SJSA1 (cell line): ENCODE measurements at places on chromosomes 3 and 15.
A peak's percentile ranks its signal among the peaks of the same experiment; 100 is the strongest.

- H3K27ac ChIP-seq = no peak within 1 kb of the TSS
- peak within 1 kb of the TSS; percentile 35 for H3K4me3 ChIP-seq
- peaks cover 23% of the 10 kb centered on the region for H3K4me1 ChIP-seq
- peak; percentile 70 for DNase-seq
These were observed at the start of gene CEMIP for GRCh38 chr15:80778964-80779657. CEMIP (plus strand) TSS chr15:80779370; CDS start chr15:80873880, 94,510 bp downstream.

- H3K4me1 ChIP-seq = peaks cover 6% of the 10 kb centered on the region; the same call in 1 of the 2 replicates
- DNase-seq = no peak
- H3K27me3 ChIP-seq = no peaks in the 10 kb centered on the region
- no peak overlapping the region for H3K27ac ChIP-seq
- H3K36me3 ChIP-seq = peaks cover 4% of the 10 kb centered on the region
- no peak overlapping the region for H3K4me3 ChIP-seq
These were observed 247.1 kb downstream of the BBX start for GRCh38 chr3:107769882-107770281.

DNA sequence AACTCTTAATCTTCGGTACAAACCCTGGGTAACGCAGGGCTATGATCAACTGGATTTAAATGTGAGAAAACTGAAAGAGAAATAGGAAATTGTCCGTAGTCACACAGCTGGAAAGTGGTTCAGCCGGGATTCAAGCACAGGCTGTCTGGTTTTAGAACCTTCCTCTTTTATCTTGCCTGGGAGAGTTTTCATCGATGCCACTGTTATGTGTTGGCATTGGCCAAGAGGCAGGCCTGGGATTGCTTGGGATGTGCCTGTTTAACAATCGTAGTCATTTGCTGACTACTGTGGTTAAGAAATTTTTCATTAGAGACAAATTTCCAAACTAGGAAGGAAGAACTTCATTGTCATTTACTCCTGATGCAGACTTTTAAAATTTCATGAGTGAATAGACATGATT, 4.3 kb downstream of the MCTP2 start:
- no peak overlapping the region for H3K4me3 ChIP-seq
- no peak for DNase-seq
- H3K36me3 ChIP-seq = no peaks in the 10 kb centered on the region
- peaks cover under 1% of the 10 kb centered on the region; the same call in 1 of the 2 replicates for H3K27me3 ChIP-seq

DNA sequence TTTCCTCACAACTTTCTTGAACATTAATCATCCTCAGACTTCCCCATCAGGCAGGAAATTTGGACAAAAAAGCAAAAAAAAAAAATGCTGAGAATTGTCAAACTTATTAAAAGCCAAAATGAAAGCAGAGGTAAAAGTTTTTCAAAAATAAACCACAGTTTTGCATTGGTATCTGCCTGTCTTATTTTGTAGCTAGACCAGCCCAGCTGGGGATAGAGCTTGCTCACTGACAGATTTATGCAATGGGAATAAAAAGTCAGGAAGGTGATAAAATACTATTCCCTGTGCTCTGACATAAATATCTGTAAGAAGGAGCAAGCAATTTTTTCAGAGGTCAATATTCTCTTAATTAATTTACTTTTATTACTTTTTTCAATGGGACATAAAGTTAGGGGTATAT, 1006.7 kb upstream of the ALCAM start:
- no peaks in the 10 kb centered on the region for H3K27me3 ChIP-seq
- H3K27ac ChIP-seq = peak overlapping the region; percentile 90
- no peaks in the 10 kb centered on the region for H3K36me3 ChIP-seq
- peaks cover 26% of the 10 kb centered on the region for H3K4me1 ChIP-seq

GRCh38 chr3:23750573-23751210, 55.1 kb upstream of the UBE2E1 start:
- H3K4me1 ChIP-seq = peaks cover 28% of the 10 kb centered on the region
- peak; percentile 51 for DNase-seq
- H3K27me3 ChIP-seq = no peaks in the 10 kb centered on the region
- no peaks in the 10 kb centered on the region for H3K36me3 ChIP-seq
- H3K4me3 ChIP-seq = no peak overlapping the region

DNA sequence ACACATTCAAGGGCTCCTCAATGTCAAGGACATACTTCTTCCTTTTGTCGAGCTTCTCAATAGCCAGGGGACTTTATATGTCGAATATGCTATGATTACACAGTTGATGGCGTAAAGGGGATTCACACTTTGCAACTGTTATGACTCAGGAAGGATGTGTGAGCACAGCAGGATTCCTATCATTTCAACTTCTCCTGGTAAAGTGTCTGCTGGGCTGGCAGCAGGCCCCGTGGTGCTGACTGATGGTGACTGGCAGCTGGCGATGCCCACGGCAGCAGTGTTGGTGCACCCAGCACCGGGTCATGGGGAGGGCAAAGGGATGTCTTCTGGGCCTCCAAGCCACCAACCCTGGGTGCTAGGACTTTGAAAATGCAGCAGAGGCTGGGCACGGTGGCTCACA, 44.8 kb upstream of the GNB5 start:
- DNase-seq = no peak
- peaks cover 14% of the 10 kb centered on the region for H3K4me1 ChIP-seq
- no peaks in the 10 kb centered on the region for H3K36me3 ChIP-seq
- no peak overlapping the region for H3K4me3 ChIP-seq
- no peak overlapping the region for H3K27ac ChIP-seq

DNA sequence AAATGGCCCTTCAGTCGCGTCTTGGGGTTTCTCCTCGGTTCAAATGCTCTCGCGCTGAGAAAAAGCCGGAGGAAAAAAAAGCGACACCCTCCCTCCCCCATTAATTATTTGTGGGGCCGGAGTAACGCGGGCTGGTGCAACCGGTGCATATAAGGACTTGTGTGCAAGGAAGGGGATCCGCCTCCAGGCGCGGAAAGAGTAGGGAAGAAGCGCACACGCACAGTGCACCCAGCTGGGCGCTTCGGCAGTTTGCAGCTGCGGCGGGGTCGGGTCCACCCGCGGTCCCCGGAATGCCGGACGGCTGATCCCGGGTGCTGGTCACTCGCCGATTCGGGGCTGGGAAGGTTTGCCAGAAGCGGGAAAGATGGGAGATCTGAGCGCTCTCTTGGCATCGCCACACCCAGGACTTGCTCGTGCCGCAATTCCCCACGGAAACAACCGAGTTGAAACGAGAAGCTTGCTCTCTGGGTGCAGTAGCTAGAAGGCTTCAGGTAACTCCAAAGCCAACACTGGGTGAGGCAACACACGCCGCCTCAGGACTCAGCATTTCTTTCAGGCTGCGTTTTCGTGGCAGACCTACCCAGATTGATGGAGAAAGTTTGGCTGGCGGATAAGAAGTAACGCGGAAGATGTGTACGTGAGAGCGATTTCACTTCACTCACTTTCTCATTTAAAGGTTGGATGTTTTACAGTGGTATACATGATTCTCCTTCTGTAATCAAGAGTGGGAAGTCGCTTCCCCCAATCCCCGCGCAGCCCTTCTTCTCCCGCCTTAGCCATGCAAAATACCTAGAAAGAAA, 720 bp upstream of the TNIK start:
- H3K4me3 ChIP-seq = peak overlapping the region; percentile 46
- peaks cover 15% of the 10 kb centered on the region for H3K27me3 ChIP-seq
- H3K4me1 ChIP-seq = peaks cover 7% of the 10 kb centered on the region
- no peak overlapping the region for H3K27ac ChIP-seq

- H3K27ac ChIP-seq = no peak overlapping the region
- H3K4me3 ChIP-seq = no peak overlapping the region
- no peaks in the 10 kb centered on the region for H3K36me3 ChIP-seq
- no peak for DNase-seq
- no peaks in the 10 kb centered on the region for H3K4me1 ChIP-seq
These were observed 246.3 kb downstream of the GOLGA6L6 start for GRCh38 chr15:20295238-20295811.

GRCh38 chr15:35673093-35673684, 127.2 kb upstream of the DPH6 start:
- no peak for DNase-seq
- H3K4me1 ChIP-seq = no peaks in the 10 kb centered on the region
- H3K27ac ChIP-seq = no peak overlapping the region
- no peak overlapping the region for H3K4me3 ChIP-seq

- no peaks in the 10 kb centered on the region for H3K27me3 ChIP-seq
- no peak for DNase-seq
- no peaks in the 10 kb centered on the region for H3K4me1 ChIP-seq
- H3K36me3 ChIP-seq = no peaks in the 10 kb centered on the region
These were observed 144.8 kb downstream of the ARPP21 start for GRCh38 chr3:35784169-35784568.

GRCh38 chr3:112376992-112377391, 44.0 kb downstream of the CD200 start:
- no peak overlapping the region for H3K27ac ChIP-seq
- H3K4me1 ChIP-seq = no peaks in the 10 kb centered on the region
- H3K36me3 ChIP-seq = no peaks in the 10 kb centered on the region
- DNase-seq = no peak
- H3K4me3 ChIP-seq = no peak overlapping the region
- H3K27me3 ChIP-seq = no peaks in the 10 kb centered on the region

- H3K36me3 ChIP-seq = peaks cover 9% of the 10 kb centered on the region; the same call in 1 of the 2 replicates
- H3K4me1 ChIP-seq = no peaks in the 10 kb centered on the region
- DNase-seq = no peak
- H3K27me3 ChIP-seq = no peaks in the 10 kb centered on the region
- H3K27ac ChIP-seq = no peak overlapping the region
- H3K4me3 ChIP-seq = no peak overlapping the region
These were observed 39.3 kb downstream of the IL1RAP start for GRCh38 chr3:190552969-190553759.

GRCh38 chr3:98734306-98734705, 28.8 kb upstream of the ST3GAL6 start:
- peaks cover 65% of the 10 kb centered on the region for H3K27me3 ChIP-seq
- no peak for DNase-seq
- no peak overlapping the region for H3K4me3 ChIP-seq
- H3K36me3 ChIP-seq = no peaks in the 10 kb centered on the region
- H3K4me1 ChIP-seq = peaks cover 16% of the 10 kb centered on the region
- H3K27ac ChIP-seq = no peak overlapping the region

GRCh38 chr15:85691350-85692240, 103.1 kb downstream of the KLHL25 start:
- no peak overlapping the region for H3K4me3 ChIP-seq
- H3K27me3 ChIP-seq = no peaks in the 10 kb centered on the region
- no peaks in the 10 kb centered on the region for H3K4me1 ChIP-seq
- H3K36me3 ChIP-seq = peaks cover 71% of the 10 kb centered on the region
- no peak for DNase-seq
- no peak overlapping the region for H3K27ac ChIP-seq

- H3K27ac ChIP-seq = no peak overlapping the region
- no peaks in the 10 kb centered on the region for H3K4me1 ChIP-seq
- no peak for DNase-seq
- no peak overlapping the region for H3K4me3 ChIP-seq
These were observed 626.4 kb upstream of the GOLIM4 start for GRCh38 chr3:168722091-168722490.

GRCh38 chr3:17092583-17092933, 207.8 kb downstream of the PLCL2 start:
- DNase-seq = no peak
- H3K36me3 ChIP-seq = no peaks in the 10 kb centered on the region
- H3K4me3 ChIP-seq = no peak overlapping the region
- H3K27ac ChIP-seq = no peak overlapping the region

GRCh38 chr3:10361375-10361774, 40.5 kb upstream of the SEC13 start:
- peaks cover 30% of the 10 kb centered on the region for H3K4me1 ChIP-seq
- no peaks in the 10 kb centered on the region for H3K27me3 ChIP-seq
- no peak overlapping the region for H3K4me3 ChIP-seq

GRCh38 chr3:194623449-194624290, 9.5 kb downstream of the TMEM44 start:
- no peak overlapping the region for H3K27ac ChIP-seq
- no peaks in the 10 kb centered on the region for H3K27me3 ChIP-seq
- no peak overlapping the region for H3K4me3 ChIP-seq
- H3K4me1 ChIP-seq = peaks cover 3% of the 10 kb centered on the region; the same call in 1 of the 2 replicates
- no peak for DNase-seq

GRCh38 chr3:25460751-25461150, 32.7 kb downstream of the RARB start:
- no peaks in the 10 kb centered on the region for H3K36me3 ChIP-seq
- H3K27ac ChIP-seq = no peak overlapping the region
- no peaks in the 10 kb centered on the region for H3K27me3 ChIP-seq
- DNase-seq = no peak
- peaks cover 35% of the 10 kb centered on the region for H3K4me1 ChIP-seq

- H3K4me1 ChIP-seq = no peaks in the 10 kb centered on the region
- no peaks in the 10 kb centered on the region for H3K27me3 ChIP-seq
- H3K4me3 ChIP-seq = no peak overlapping the region
- H3K36me3 ChIP-seq = no peaks in the 10 kb centered on the region
- no peak for DNase-seq
- H3K27ac ChIP-seq = no peak overlapping the region
These were observed 20.1 kb upstream of the MAGEF1 start for GRCh38 chr3:184731786-184732537.

GRCh38 chr3:112635674-112636073, 5.3 kb downstream of the CCDC80 start:
- no peaks in the 10 kb centered on the region; the same call in 1 of the 2 replicates for H3K36me3 ChIP-seq
- H3K4me3 ChIP-seq = no peak overlapping the region
- H3K27me3 ChIP-seq = no peaks in the 10 kb centered on the region
- H3K27ac ChIP-seq = peak overlapping the region; percentile 41

DNA sequence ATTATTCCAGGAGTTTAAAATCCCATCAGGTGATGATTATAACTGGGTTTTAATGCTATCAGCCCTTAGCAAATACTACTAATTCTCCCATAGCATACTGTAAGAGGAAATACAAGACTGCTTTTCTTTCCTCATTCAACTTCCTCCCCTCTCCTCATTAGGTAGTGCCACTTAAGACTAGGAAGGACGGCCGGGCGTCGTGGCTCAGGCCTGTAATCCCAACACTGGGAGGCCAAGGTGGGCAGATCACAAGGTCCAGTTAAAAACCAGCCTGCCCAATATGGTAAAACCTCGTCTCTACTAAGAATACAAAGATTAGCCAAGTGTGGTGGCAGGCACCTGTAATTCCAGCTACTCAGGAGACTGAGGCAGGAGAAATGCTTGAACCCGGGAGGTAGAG, 14.7 kb downstream of the NDUFAF1 start:
- H3K27ac ChIP-seq = no peak overlapping the region
- peaks cover 34% of the 10 kb centered on the region for H3K36me3 ChIP-seq
- no peak overlapping the region for H3K4me3 ChIP-seq
- DNase-seq = no peak

DNA sequence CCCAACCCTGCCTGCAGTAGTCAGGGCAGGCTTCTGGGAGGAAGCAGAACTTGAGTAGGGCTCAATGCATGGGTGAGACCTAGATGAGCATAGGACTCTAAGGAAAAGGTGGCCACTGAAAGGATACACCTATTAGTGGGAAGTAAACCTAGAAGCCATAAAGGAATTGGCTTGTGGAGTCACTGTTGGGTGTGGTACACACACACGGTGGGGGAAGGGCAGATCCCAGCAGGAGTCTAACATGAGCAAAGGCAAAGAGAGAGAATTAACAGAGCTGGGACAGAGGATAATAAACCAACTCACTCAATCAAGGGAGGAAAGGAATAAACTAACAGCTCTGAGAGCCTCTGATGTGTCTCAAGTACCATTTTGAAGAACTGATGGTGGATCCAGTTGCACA, 23.1 kb downstream of the DAPK2 start:
- H3K4me1 ChIP-seq = no peaks in the 10 kb centered on the region
- H3K36me3 ChIP-seq = no peaks in the 10 kb centered on the region
- no peaks in the 10 kb centered on the region for H3K27me3 ChIP-seq
- H3K27ac ChIP-seq = no peak overlapping the region
